NCI-H2081 treated with DMSO at 0.1 percent for 48 hours (cell line): ENCODE measurements at places on chromosomes 16 and 17.

DNA sequence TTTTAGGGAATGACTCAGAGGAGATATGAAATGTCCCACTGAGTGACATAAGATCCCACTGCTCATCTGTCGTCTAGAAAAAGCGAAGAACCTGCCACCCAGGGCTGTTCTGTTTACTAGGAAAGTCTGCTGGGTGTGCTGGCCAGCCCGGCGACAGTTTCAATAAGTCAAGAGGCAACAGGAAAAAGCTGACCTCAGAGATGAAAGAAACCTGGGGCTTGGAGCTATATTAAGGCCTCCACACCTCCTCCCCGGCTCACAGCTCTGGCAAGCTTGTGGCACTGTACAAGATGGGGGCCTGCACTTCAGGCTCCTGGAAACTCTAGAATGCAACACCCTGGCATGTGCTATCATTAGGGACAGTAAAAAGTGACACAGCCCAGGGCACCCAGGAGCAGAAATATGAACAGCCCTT is 10.6 kb downstream of the ZFHX3 start:
- DNase-seq: no peak

DNA sequence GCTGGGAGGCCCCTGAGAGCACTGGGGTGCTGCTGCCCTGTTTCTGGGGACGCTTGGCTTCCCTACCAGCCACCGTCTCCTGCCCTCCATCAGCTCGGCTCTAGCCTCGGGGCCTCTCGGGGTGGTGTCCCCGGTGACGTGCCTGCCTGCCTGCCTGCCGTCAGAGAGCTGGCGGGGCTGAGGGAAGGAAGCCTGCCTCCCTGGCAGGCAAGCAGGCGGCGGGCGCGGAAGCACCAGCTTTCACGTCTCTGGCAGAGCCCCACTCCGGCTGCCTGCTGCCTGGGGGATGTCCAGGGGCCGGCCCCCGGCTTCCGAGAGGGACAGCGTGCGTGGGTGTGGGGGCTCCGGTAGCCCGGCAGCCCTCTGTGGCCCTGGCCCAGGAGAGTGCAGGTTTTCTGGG is 9.3 kb downstream of the CENPX start:
- DNase-seq: no peak

DNA sequence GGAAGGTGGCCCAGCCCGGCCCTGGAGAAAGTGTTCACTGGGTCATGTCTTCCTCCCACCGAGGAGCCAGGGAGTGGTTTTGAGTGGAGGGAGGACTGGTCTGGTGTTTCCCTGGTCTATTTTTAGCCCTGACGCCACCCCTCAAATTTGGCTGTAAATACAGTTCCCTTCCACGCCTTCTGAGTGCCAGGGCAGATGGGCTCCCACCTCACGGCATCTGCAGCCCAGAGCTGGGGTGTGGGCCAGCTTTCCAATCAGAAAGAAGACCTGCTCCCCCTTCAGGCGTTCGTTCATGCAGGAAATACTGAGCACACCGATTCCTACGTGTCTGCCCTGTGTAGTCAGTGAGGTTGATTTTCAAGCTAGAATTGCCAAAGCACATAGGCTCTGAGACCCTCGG is 53.7 kb downstream of the SNX20 start:
- DNase-seq: no peak

- no peak for DNase-seq
Measured at GRCh38 chr17:50206604-50207293, 5.3 kb upstream of the COL1A1 start.
